ENCODE measurements at places on chromosomes 13 and 19.

DNA sequence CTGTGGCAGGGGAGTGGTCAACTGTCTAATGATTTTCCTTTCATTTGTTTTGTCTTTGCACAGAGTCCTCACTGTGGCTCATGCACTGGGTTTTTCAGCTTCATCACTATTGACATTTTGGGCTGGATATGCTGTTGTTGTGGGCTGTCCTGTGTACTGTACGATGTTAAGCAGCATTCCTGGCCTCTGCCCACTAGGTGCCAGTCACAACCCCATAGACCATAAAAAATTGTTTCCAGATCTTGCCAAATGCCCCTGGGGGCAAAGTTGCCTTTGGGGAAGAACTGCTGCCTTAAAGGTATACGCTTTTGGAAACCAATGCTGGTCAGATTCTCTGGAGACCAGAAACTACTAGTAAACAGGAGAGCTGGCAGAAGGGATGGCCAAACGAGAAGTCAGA lies 310.4 kb downstream of the SPRY2 start:
- DNase-seq = no peak

GRCh38 chr13:27353708-27354107 lies 70.7 kb upstream of the GTF3A start:
- no peak for DNase-seq

DNA sequence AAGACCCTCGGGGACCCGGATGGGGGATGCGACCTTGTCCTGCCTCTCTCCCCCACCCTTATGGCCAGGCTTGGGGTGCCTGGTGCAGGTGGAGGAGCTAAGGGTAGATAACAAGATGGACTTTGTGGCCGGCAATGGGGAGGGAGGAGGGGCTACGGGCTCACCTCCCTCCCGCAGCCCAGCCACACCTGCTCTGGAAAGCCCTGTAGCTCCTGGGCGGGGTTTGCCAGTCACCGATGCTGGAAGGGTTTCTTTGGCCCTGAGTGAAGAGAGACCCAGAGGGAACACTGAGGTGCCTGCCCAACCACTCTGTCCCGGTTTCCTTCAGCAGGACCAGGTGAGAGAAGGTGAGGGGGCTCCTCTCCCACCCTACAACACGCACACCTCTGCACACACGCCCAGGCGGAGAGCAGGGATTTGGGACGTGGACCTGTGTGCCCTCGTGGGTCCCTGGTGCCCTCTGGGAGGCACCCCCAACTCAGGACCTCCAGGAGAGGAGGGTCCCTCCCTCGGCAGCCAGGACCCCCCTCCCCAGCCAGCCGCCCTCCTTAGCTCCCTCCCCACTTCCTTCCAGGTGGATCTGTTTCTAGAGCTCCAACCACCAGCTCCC lies at the start of gene FUT2:
Gene FUT2 (plus strand): TSS at position 229 of the 610 bp plus-strand sequence. CDS start 6,986 bp downstream, outside the sequence.
- DNase-seq = no peak

DNA sequence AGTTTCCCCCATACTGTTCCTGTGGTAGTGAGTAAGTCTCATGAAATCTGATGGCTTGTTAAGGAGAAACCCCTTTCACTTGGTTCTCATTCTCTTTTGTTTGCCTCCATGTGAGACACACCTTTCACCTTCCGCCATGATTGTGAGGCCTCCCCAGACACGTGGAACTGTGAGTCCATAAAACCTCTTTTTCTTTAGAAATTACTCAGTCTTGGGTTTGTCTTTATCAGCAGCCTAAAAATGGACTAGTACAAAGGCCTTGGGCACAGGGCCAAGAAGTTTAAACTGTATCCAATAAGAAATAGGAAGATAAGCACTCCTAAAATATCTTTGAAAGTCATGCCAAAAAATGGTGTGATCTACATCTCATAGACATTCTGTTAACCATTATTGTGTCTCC lies 176.9 kb downstream of the TBC1D4 start:
- DNase-seq = no peak

- no peak for DNase-seq
These were observed 1526.5 kb upstream of the SLC10A2 start for GRCh38 chr13:104592545-104593250.

- DNase-seq = no peak
These were observed 1793.2 kb upstream of the PCDH20 start for GRCh38 chr13:63208826-63209225.

DNA sequence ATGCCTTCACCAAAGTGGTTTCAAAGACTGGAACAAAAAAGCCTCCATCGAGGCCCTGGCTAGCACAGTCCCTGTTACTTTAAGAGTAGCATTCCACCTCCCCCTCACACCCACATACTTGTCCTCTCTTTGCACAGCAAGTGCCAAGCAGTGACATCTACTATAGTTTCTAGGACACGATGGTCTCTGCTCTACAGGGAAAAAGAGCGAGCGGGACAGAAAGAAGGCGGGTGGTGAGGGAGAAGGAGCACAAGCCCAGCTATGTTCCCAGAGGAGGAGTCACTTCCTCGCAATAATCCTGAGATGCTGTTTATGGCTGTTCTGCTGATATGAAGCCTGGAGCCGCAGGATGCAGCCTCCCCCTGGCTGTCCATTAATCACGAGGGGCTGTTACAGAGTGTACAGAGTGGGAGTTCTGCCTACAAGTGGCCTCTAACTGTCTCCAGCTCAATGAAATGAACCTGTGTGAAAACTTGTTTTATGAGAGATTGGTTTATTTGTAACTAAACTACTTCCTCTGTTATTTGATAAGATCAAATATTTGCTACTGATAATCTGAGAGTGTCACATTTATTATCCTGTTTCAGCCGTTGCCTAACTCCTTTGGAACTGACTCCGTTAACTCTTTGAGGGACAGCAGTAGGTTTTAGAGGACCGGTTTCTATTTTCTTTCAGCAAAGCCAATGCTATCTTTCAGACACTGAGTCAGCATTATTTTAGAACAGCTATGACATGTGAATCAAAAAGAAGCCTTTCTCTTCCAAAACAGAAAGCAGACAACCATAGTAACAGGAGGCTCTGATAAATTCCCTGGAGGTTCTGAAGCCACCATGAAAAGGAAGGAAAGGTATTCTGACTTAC lies 208.0 kb downstream of the SPRY2 start:
- DNase-seq = no peak

- no peak for DNase-seq
These were observed 2.1 kb downstream of the TEX30 start for GRCh38 chr13:102771298-102772041.

- no peak for DNase-seq
These were observed 25.9 kb upstream of the SPACA7 start for GRCh38 chr13:112350300-112350699.

- no peak for DNase-seq
These were observed 16.3 kb downstream of the CHERP start for GRCh38 chr19:16525751-16526481.

GRCh38 chr13:47774671-47774994 lies 226.4 kb downstream of the SUCLA2 start:
- no peak for DNase-seq

DNA sequence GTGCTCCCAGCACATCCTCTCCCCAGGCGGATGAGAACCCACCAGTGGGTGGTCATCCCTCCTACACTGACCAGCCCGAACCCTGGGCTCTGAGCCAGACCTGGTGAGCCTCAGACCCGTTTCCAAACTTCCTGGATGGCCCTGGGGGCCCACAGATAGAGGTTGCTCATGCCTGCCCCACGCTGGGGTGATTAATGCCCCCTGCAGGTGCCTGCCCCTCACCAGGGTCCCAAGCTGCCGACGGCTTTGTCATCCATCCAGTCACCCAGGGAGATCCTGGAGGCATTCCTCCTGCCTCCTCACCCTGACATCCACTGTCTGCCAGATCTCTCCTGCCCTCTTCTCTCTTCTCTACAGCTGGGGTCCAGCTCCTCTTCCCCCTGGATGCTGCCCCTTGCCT lies 28.4 kb upstream of the PLA2G4C start:
- DNase-seq = no peak

DNA sequence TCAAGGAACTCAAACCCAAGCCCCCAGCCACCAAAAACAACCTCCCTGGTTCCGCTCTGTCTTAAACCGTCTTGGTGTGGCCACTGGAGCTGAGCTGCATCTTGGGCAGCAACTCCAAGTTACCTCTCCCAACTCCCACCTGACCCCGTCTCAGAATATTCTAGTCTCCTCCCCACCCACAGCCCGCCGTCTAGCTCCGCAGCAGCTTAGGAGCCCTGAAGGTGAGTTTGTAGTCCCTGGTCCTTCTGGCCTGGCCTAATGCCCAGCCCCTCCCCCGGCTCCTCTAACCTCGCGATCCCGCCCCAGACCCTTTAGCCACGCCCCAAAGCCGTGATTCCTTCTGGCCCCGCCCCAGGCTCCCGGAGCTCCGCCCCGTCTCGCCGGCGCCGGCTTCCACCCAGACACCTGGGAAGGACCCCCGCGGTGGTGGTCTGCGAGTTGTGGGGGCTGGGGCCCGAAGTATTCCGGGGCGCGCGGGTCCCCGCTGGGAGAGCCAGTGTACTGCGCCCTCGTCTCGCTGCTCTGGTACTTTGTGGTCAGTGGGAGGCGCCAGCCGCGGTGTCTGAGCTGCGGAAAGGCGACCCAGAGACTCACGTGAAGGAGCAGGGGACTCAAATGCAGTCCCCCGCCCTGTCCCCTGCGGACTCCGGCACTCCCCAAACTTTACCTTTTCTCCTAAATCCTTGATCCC lies 2.5 kb upstream of the LHB start:
- DNase-seq = peak; percentile 71

DNA sequence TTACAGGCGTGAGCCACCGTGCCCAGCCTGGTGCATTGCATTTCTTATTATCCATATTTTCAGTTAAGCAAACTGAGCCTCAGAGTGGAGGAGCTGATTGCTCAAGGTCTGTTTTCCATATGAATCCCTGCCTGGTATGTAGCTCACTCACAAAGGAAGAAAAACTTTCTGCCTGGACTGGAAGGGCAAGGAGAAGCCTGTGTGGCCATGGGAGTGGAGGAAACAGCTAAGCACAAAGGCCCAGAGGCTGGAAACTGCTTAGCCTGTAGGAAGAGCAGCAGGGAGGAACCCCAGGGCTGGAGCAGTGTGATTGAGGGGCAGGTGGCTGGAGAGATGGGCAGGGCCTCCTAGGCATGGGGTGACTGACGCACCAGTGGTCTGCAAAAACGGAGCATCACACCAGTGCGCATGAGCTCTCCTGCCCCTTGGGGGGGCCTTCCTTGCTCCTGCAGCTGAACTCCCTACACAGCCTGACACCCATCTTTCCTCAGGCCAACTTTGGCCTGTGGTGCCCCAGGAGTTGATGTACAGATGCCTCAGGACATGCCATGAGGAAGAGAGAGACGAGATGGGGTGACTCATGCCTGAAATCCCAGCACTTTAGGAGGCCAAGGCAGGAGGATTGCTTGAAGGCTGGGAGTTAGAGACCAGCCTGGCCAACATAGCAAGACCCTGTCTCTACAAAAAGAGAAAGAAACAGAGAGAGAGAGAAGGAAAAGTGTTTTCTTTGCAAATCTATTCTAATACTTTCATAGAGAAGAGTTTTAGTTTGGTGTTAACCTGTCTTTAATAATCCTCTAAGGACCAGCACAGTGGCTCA lies 2.8 kb upstream of the HNRNPM start:
- no peak for DNase-seq

DNA sequence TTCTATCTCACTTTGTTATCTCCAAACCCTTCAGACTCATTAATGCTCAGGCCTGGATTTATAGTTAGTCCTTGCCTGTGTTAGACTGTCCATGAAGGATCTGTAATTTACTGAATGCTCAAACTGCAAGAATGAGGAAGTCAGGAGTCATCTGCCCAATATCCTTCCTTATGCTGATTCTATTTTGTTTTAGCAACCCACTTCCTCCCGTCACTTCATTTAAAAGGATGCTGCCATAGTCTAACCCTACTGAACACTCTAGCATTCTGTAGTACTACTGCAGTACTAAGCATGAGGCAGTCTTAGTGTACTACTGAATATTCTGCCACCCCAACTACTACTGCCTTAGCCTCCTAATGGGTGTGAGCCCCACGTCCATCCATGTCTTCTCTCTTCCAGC lies 1.5 kb downstream of the FCAR start:
- no peak for DNase-seq

GRCh38 chr19:32404933-32405430 lies 588 bp upstream of the DPY19L3 start:
- DNase-seq = no peak

- no peak for DNase-seq
These were observed 175.2 kb downstream of the PAN3 start for GRCh38 chr13:28313579-28313978.

- DNase-seq = no peak
These were observed 3.1 kb downstream of the ANKRD24 start for GRCh38 chr19:4185413-4186086.

DNA sequence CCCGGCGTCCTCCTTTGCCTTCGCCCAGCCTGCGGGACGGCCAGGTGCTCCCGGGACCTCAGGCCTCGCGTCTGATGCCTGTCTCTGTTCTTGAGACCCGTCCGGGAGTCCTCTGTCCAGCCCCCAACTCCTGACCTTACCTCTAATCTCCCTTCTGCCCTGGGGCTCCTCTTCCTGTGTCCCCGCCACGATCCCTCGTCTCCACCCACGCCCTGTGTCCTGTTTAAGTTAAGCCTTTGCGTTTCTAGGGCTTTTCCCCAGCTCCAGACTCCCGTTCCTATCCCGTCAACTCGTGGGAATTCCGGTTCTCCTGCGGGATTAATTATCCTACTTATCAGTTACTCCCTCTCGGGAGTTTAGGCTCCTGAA lies 686 bp downstream of the LENG8 start:
- no peak for DNase-seq

- no peak for DNase-seq
These were observed 377.2 kb upstream of the GPC6 start for GRCh38 chr13:92849381-92849780.

DNA sequence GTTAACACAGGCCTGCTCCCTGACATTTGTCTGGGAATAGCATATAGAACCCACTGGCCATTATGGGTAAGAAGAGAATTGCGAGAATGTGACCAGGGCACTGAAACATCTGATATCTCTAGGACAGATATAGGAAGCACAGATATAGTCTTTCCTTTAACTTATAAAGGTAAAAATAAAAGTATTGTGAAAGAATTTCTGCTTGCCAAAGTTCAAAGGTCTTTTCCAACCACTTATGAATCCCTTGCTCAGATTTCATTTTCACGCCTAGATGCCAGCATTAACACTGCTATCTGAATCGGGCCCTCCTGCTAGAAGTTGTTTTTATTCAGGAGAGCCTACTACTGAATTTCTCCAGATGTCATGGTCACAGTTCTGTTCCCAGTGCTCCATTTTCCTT lies 27.7 kb downstream of the BBC3 start:
- no peak for DNase-seq

GRCh38 chr19:644363-644762 lies 4.7 kb downstream of the FGF22 start:
- DNase-seq = no peak

- no peak for DNase-seq
These were observed 1.3 kb downstream of the ALG5 start for GRCh38 chr13:36997716-36998427.

DNA sequence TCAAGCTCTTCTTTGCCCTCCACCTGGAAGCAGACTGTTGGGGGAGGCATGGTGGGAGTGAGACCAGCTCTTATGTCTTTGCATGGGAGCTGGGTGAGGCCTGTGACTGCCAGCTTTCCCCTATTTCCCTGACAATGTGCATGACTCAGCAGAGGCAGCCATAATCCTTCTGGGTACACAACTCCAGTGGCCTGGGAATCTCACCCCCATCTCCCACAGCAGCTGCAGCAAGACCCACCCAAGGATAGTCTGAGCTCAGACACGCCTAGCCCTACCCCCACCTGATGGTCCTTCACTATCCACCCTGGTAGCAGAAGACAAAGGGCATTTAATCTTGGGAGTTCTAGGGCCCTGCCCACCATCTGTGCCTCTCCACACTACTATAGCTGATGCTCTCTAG lies 41.4 kb upstream of the FGF14 start:
- no peak for DNase-seq

All from ascending aorta (tissue), 2 donors.